Suprapubic skin (tissue), 4 donors: ENCODE measurements at places on chromosomes 1 and 21.

- peaks cover 57% of the 10 kb centered on the region for H3K4me1 ChIP-seq
- H3K36me3 ChIP-seq: peaks cover 19% of the 10 kb centered on the region
- H3K27ac ChIP-seq: no peak overlapping the region
- no peaks in the 10 kb centered on the region for H3K27me3 ChIP-seq
These were observed 3.5 kb downstream of the YOD1 start for GRCh38 chr1:207047505-207047904.

DNA sequence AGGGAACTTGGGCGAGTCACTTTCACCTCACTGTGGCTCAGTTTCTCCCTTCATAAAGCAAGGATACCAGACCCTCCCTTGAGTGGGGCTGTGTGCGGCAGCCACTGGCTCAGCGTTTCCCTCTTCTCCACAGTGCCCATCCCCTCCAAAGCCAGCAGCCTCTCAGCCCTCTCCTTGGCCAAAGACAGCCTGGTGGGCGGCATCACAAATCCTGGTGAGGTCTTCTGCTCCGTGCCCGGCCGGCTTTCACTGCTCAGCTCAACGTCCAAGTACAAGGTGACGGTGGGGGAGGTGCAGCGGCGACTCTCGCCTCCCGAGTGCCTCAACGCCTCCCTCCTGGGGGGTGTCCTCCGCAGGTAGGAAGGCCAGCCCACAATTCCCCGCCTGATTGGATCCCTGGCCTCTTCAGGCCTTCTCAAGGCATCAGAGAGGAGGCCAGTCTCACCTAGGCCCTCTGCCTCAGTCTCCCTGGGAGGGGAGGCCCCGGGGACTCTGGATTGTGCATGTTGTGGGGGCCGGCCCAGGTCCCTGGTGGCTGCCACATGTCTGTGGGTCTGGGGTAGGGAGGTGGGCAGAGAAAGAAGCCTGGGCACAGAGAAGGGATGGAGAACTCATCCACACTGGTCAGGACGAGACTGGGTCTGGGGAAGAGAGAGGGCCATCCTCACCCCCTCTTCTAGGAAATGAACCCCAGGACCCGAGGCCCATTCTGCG lies 15.2 kb downstream of the TFAP2E start:
- no peak overlapping the region for H3K27ac ChIP-seq
- no peaks in the 10 kb centered on the region for H3K27me3 ChIP-seq
- no peaks in the 10 kb centered on the region for H3K4me1 ChIP-seq
- H3K4me3 ChIP-seq: no peak overlapping the region
- H3K36me3 ChIP-seq: peaks cover 17% of the 10 kb centered on the region
- DNase-seq: no peak

- DNase-seq: no peak
- no peaks in the 10 kb centered on the region for H3K27me3 ChIP-seq
- no peaks in the 10 kb centered on the region for H3K4me1 ChIP-seq
- H3K4me3 ChIP-seq: no peak overlapping the region
- no peak overlapping the region for H3K27ac ChIP-seq
These were observed 25.1 kb downstream of the CDCP2 start for GRCh38 chr1:54127594-54128300.

- DNase-seq: no peak
- no peak overlapping the region for H3K4me3 ChIP-seq
- no peaks in the 10 kb centered on the region for H3K36me3 ChIP-seq
- H3K4me1 ChIP-seq: peaks cover 16% of the 10 kb centered on the region
- H3K27me3 ChIP-seq: no peaks in the 10 kb centered on the region
These were observed 17.5 kb upstream of the VSIG8 start for GRCh38 chr1:159879977-159880376.

GRCh38 chr1:214753236-214753852 lies 150.3 kb downstream of the CENPF start:
- H3K27ac ChIP-seq: no peak overlapping the region
- no peak overlapping the region for H3K4me3 ChIP-seq
- H3K4me1 ChIP-seq: no peaks in the 10 kb centered on the region
- no peaks in the 10 kb centered on the region for H3K27me3 ChIP-seq
- H3K36me3 ChIP-seq: no peaks in the 10 kb centered on the region

- H3K27ac ChIP-seq: no peak overlapping the region
- DNase-seq: no peak
- H3K36me3 ChIP-seq: no peaks in the 10 kb centered on the region
These were observed 30.2 kb downstream of the AMY1C start for GRCh38 chr1:103779932-103780331.

DNA sequence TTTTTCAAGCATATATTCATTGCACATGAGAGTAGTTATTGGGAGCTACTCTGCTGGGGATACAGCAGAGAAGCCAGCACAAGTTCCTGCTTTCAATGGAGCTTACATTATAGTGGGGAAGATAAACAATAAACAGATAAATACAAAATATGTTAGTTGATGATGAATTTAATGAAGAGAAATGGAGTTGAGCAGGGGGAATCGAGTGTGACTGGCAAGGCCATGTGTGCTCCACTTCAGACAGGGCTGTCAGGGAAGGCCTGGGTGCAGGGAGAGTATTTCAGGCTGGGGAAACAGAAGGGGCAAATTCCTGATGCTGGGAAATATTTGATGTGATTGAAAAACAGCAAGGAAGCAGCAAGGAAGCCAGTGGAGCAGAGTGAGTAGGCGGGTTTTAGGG lies 21.2 kb upstream of the BRDT start:
- no peak overlapping the region for H3K4me3 ChIP-seq
- peaks cover 7% of the 10 kb centered on the region for H3K4me1 ChIP-seq
- H3K27me3 ChIP-seq: no peaks in the 10 kb centered on the region
- no peak overlapping the region for H3K27ac ChIP-seq
- DNase-seq: peak; percentile 25
- H3K36me3 ChIP-seq: no peaks in the 10 kb centered on the region

- H3K27ac ChIP-seq: no peak overlapping the region
- DNase-seq: no peak
- no peaks in the 10 kb centered on the region for H3K36me3 ChIP-seq
These were observed 503.8 kb upstream of the PLXNA2 start for GRCh38 chr1:208747979-208748378.

DNA sequence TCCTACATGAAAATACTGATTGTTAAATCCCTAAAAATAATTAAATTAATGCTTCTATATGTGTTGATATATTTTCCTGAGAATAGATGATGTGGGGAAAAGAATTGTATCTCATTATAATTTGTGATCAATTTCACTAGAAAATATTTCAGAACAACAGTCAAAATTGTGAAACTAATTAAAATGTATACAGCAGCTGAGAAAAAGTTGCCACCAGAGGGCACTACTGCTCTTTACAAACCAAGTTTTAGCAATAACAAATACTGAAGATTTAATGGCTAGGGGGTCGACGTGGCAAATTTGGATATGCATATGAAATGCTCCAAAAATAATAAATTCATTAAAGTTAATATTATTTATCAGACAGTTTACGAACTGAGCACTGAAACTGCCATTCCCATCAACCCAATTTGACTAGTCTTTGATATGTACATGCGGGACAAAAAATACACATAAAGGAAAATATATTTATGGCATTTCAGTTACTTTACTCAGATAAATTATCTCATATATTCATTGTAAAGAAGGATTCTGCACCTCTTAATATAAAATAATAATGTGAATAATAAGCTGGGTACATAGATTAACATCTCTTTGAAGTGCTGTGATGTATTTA lies 96.3 kb upstream of the TMPRSS15 start:
- H3K27me3 ChIP-seq: no peaks in the 10 kb centered on the region
- no peak overlapping the region for H3K27ac ChIP-seq
- no peak overlapping the region for H3K4me3 ChIP-seq
- H3K4me1 ChIP-seq: no peaks in the 10 kb centered on the region

DNA sequence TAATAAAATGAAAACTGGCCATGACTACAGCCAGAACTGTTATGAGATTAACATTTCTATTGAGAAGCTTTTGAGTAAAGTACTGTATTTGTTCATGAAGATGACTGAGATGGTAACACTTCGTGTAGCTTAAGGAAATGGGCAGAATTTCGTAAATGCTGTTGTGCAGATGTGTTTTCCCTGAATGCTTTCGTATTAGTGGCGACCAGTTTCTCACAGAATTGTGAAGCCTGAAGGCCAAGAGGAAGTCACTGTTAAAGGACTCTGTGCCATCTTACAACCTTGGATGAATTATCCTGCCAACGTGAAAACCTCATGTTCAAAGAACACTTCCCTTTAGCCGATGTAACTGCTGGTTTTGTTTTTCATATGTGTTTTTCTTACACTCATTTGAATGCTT lies 164.0 kb downstream of the NEK7 start:
- no peaks in the 10 kb centered on the region for H3K4me1 ChIP-seq
- no peak overlapping the region for H3K27ac ChIP-seq
- H3K36me3 ChIP-seq: peaks cover 11% of the 10 kb centered on the region
- DNase-seq: no peak

GRCh38 chr1:8307628-8308027 lies 10.3 kb upstream of the SLC45A1 start:
- no peaks in the 10 kb centered on the region for H3K36me3 ChIP-seq
- H3K4me3 ChIP-seq: no peak overlapping the region
- no peak for DNase-seq

- no peak overlapping the region for H3K4me3 ChIP-seq
- no peaks in the 10 kb centered on the region for H3K36me3 ChIP-seq
- no peaks in the 10 kb centered on the region for H3K4me1 ChIP-seq
- peaks cover 25% of the 10 kb centered on the region for H3K27me3 ChIP-seq
- no peak for DNase-seq
These were observed 48.0 kb downstream of the NR5A2 start for GRCh38 chr1:200075522-200075921.

GRCh38 chr1:18653916-18654315 lies 23.3 kb downstream of the PAX7 start:
- DNase-seq: no peak
- no peak overlapping the region for H3K27ac ChIP-seq
- H3K36me3 ChIP-seq: no peaks in the 10 kb centered on the region
- peaks cover 84% of the 10 kb centered on the region for H3K27me3 ChIP-seq

- H3K27me3 ChIP-seq: peaks cover 89% of the 10 kb centered on the region
- peak; percentile 81 for DNase-seq
- peaks cover 29% of the 10 kb centered on the region for H3K4me1 ChIP-seq
- H3K36me3 ChIP-seq: no peaks in the 10 kb centered on the region
- no peak overlapping the region for H3K27ac ChIP-seq
These were observed 272.7 kb downstream of the FOXD2 start for GRCh38 chr1:47710329-47711071.

- no peak for DNase-seq
- no peak overlapping the region for H3K27ac ChIP-seq
- peaks cover 10% of the 10 kb centered on the region for H3K27me3 ChIP-seq
- H3K36me3 ChIP-seq: no peaks in the 10 kb centered on the region
- no peak overlapping the region for H3K4me3 ChIP-seq
- peaks cover 13% of the 10 kb centered on the region for H3K4me1 ChIP-seq
These were observed 26.6 kb downstream of the PROK1 start for GRCh38 chr1:110477445-110477957.

GRCh38 chr1:209542585-209542984 lies 40.9 kb upstream of the CAMK1G start:
- peaks cover 4% of the 10 kb centered on the region for H3K27me3 ChIP-seq
- no peak overlapping the region for H3K4me3 ChIP-seq
- H3K27ac ChIP-seq: no peak overlapping the region
- peaks cover 14% of the 10 kb centered on the region for H3K4me1 ChIP-seq
- DNase-seq: no peak

- H3K27ac ChIP-seq: no peak overlapping the region
- peaks cover 14% of the 10 kb centered on the region for H3K4me1 ChIP-seq
- H3K36me3 ChIP-seq: no peaks in the 10 kb centered on the region
- H3K27me3 ChIP-seq: no peaks in the 10 kb centered on the region
- no peak for DNase-seq
- H3K4me3 ChIP-seq: no peak overlapping the region
These were observed 32.6 kb downstream of the LRP8 start for GRCh38 chr1:53295295-53295694.

DNA sequence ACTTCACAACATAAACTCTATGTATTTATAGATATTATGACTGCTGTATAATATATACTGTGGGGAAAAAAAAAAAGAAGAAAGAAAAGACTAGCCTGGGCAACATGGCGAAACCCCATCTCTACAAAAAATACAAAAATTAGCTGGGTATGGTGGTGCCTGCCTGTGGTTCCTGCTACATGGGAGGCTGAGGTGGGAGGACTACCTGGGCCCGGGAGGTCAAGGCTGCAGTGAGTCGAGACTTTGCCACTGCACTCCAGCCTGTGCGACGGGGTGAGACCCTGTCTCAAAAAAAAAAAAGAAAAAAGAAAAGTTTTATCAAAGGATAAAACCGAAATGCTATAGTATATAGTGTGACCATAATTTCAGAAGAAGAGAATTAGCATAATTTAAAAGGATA lies 2.7 kb downstream of the EXOC8 start:
- no peaks in the 10 kb centered on the region for H3K36me3 ChIP-seq
- H3K4me1 ChIP-seq: peaks cover 60% of the 10 kb centered on the region
- H3K27ac ChIP-seq: no peak overlapping the region
